ENCODE measurements at places on chromosomes 2 and 18. TPM values are rescaled to one million over a fixed set of nuclear protein-coding genes. Genes with fewer than 3 reads are reported as not detected.

DNA sequence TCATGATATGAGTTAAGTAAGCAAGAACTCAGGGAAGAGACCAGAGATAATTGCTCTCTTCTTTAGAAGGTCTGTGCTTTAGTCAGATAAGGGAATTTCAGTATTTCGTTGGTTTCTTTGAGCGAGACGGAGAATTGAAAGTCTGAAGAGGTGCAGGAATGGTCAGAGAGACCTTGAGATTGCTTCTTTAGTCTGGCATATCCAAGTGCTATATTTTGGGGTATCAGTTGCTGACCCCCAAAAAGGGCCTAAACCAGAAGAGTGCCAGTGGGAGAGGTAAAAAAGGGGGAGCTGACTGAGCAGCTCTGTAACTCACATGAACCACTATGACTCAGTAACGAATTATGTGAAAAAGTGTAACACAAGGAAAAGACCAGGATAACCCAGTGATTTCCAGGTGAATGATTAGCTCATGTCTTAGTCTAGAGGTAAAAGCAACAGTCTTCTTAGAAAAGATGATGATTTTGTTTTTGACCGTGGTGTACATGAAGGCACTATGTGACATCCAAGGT is 932.9 kb downstream of the TDRD15 start:
- DNase-seq: no peak

GRCh38 chr2:120246546-120247300 is 5.9 kb upstream of the RALB start:
- no peak for DNase-seq

- no peak for DNase-seq
These were observed 197.2 kb downstream of the CYP26B1 start for GRCh38 chr2:71950256-71951082.

DNA sequence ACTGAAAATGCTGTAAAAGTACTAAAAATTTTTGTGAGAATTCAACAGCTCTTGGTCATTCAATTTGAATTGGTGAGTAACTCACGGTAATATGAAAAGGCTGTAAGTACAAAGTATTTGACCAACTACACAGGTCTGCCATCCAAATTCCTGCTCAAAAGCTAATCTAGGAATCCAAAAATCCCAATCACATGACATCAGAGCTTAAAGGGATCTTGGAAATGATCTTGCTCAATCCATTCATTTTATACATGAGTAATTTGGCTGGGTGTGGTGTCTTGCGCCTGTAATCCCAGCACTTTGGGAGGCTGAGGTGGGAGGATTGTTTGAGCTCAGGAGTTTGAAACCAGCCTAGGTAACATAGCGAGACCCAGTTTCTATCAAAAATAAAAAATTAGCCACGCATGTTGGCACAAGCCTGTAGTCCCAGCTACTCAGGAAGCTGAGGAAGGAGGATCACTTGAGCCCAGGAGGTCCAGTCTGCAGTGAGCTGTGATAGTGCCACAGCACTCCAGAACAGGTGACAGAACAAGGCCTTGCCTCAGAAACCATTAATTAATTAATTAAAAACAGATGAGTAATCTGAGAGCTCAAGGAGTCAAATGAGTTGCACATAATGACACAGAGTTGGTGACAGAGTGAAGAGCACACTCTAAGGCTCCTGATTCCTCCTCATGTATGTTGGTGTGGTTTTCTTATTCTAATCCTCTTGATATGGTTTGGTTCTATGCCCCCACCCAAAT is 19.8 kb downstream of the SPIRE1 start:
- no peak for DNase-seq

DNA sequence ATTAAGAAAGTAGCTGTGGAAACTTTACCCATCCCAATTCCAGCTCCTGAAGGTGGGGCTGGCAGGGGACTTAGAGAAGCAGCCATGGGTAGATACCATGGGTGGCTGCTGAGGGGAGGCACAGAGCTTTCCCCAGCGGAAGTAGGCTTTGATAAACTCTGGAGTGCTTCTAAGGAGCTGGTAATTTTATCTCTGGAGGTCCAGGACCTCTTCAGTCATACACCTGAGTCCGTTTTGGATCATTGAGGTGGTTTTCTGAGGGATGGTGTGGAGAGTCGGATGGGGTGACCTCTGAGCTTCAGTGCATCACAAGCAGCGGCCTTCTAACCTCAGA is 36.7 kb upstream of the BMP10 start:
- DNase-seq: no peak

GRCh38 chr2:29220506-29221270 is 105.5 kb downstream of the CLIP4 start:
- no peak for DNase-seq

DNA sequence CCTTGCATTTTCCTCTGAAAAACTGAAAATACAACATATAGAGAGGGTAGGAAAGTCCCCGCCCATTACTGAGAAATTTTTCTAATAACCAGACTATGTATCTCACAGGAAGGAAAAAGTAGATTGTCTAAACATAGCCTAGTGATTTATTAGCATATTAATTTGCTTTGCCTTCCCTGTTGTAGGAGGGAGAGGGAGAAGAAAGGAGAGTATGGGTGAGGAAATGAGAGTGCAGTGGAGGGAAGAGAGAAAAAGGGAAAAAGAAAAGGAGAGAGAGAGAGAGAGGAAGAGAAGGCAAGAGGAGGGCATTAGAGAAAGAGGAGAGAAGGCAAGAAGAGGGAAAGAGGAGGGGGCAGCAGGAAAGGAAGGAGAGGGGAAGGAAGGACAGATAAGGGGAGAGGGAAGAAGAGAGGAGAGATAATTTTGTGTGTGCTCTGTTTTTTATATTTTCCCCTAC is 3.6 kb upstream of the KYNU start:
- no peak for DNase-seq

DNA sequence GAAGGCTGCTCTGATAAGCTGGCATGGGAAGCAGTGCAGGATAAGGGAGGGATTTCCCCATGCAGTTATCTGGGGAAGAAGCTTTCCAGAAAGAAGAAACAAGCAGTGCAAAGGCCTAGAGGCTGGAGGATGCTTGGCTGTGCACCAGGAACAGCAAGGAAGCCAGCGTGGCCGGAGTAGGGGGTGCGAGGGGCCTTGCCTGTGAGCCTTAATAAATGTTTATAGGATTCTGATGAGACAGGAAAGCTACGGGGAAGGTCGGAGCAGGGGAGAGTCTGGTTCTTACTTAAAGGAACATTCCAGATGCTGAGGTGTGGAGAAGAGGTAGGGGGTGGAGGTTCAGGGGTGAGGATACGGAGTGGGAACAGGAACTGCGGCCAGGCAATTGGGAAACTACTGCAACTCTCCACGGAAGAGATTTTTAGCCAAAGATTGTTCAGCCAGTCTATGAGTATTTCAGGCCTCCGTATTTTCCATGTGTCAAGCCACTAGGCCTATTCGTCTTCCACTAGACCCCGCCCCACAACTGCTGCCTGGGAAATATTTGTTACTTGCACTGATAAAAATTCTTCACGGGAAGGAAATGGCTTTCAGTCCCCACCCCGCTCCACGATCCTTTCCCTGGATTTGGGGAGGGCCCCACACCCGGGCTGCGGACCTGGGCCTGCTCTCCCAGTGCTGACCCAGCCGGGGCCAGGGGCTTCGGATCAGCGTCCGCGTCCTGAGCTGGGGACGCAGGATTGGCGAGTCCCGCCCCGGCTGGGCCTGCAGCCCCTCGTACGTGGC is 516 bp downstream of the EIF2AK2 start:
- no peak for DNase-seq

DNA sequence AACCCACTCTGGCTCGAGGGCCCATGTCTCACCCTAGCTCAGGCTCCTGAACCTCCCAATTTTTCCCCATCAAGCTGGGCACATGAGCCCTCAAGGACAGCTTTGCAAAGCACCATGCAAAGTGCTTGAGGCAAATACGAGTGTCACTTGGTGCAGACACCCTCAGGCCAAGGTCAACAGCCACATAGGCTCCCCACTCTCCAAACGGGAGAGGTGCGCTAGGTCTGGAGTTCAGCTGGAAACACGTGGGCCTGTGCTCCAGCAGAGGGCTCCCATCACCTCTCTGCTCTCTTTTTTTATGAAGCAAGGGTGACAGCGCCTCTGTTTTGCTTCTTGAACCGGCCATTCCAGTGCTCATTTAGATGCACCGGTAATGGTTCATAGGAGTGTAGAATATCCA is 11.9 kb upstream of the ARHGAP25 start:
- no peak for DNase-seq

GRCh38 chr2:45255563-45255962 is 246.3 kb upstream of the SIX2 start:
- no peak for DNase-seq

DNA sequence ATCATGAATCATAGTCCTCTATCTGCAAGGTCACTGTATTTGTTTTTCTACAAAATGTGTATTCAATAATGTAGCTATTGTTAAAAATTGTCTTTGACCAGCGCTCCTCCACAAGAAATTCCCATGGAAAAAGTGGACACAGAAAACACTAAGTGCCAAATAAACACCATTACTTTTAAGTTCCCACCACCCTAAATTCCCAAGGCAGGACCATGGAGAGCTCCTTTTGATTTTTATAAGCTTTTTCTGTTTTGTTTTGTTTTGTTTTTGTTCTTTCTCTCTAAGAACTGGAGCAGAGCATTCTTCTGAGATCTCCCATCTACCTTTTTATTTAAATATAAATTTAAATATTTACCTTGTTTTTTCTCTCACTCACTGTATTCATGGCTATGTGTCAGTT is 44.5 kb downstream of the LRATD1 start:
- peak; percentile 2 for DNase-seq

DNA sequence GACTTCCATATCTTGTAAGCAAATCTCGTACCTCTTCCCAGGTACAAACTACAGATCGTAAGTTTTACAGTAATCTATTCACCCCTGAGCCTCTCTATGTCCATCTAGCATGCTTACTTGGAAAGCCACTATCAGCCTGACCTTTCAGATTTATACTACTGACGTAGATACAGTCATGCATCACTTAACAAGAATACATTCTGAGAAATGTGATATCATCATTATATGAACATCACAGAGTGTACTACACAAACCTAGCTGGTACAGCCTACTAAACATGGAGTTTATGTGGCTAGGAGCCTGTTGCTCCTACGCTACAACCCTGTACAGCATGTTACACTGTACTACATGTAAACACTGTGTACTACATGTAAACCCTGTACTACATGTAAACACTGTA is 293.2 kb upstream of the ZNF804A start:
- DNase-seq: no peak

DNA sequence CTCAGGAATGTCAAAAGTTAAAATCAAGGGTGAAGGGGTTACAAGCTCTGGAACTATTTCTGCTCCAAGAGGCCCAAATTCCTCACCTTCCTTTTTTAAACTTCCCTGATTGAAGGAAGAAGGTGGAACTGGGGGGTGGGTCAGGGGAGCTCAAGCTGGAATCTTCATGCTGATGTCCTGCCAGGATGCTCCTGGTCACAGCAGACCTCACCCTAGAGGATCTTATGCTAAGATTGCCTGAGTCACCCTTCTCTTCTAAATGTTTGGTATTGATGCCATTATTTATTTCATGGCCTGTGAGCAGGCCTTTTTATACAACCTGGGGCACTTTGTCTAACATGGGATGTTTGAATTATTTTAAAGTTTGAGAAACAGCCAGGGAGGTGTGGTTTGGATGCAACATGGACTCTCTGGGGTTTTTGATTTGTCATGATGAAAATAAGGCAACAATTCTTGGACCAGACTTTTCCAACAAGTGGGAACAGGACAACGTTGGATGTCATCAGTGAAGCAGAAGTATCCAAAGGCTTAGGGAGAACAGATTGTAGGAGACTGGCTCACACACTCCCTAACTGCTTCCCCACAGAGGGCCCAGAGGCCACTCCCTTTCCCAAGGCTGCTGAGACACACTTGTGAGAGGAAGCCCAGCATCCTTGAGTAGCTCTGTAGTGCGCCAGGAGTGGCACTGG is 420.2 kb upstream of the MEX3C start:
- DNase-seq: no peak

- DNase-seq: no peak
These were observed 60.4 kb upstream of the CDKL4 start for GRCh38 chr2:39304200-39304599.

DNA sequence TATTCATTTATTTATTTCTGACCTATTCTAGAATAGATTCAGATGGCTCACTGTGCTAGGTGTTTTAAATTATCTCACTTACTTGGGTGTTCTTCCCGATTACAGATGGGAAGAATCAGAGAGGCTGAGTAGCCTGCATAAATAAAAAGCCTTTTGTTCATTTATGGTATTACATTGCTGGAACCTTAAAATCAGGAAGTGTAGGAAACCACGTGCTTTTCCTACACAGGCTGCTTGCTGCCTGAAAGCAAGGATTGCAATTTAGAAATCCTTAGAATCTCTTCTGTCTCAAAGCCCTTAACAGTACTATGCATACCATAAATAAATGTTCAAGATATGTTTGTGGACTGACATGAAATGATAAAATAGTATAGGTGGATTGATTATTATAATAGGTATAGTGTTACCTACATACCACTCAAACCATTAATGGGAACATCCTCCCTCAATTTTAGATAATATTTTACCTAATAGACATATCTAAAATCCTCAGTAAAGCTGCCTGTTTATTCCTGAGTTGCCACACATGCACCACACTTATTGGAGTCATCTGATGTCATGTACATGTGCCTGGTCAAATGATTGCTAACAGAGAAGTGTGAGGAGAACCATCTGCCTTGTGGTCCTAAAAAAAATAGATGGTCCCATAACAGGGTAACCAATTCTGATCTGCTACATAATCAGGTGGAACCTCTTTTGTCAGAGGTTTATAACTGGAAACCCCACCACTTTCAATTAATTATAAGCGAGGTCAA is 73.5 kb upstream of the C2orf15 start:
- DNase-seq: no peak

The PCARE gene
- polyA plus RNA-seq: 0.48 TPM

The COL4A3 gene
- 41.9 TPM for polyA plus RNA-seq

The ATOH8 gene
- polyA plus RNA-seq: 12.8 TPM

The IL36RN gene
- not detected for polyA plus RNA-seq

The FBXO48 gene
- 2.2 TPM for polyA plus RNA-seq

The TCF7L1 gene
- 51.3 TPM for polyA plus RNA-seq

The TUBA3E gene
- 0.21 TPM for polyA plus RNA-seq

Data from right renal pelvis (tissue), 4 donors.